Naive thymus-derived CD8-positive, alpha-beta T cell (primary cell): ENCODE measurements at places on chromosomes 6 and 20.
A peak's percentile ranks its signal among the peaks of the same experiment; 100 is the strongest.

DNA sequence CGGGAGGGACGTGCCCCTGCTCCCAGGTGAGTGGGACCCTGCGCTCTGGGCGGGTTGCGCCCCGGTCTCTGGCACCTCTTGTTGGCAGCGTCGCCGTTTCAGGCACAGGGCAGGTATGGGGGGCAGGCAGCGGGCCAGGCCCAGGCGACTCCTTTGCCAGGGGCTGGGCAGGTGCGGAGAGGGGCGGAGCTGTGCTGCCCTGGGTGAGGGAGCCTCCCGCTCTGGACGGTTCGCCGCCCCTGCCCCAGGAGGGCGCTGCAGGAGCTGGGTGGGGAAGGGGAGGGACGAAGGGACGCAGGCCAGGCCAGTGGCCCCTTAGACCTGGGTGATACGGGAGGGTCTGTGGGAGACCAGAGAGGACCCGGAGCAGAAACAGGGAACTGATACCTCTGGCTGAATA, 663.9 kb upstream of the DEFB115 start:
- DNase-seq: no peak

DNA sequence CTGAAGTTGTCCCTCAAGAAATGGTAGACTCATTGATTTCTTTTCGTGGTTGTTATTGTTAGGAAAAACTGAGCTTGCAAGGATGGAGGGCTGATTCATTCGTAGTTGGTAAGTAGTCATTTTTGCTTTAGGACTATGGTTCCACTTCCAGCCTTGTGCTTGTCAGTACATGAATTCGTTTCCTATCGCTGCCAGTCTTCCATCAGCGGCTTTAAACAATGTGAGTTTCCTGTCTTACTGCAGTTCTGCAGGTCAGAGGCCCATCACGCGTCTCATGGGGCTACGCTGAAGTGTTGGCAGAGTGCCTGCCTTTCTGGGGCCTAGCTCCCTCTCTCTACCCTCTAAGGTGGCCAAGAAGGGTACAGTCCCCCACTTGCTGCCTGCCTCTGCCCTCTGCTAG, 11.4 kb upstream of the MDFI start:
- DNase-seq: no peak

DNA sequence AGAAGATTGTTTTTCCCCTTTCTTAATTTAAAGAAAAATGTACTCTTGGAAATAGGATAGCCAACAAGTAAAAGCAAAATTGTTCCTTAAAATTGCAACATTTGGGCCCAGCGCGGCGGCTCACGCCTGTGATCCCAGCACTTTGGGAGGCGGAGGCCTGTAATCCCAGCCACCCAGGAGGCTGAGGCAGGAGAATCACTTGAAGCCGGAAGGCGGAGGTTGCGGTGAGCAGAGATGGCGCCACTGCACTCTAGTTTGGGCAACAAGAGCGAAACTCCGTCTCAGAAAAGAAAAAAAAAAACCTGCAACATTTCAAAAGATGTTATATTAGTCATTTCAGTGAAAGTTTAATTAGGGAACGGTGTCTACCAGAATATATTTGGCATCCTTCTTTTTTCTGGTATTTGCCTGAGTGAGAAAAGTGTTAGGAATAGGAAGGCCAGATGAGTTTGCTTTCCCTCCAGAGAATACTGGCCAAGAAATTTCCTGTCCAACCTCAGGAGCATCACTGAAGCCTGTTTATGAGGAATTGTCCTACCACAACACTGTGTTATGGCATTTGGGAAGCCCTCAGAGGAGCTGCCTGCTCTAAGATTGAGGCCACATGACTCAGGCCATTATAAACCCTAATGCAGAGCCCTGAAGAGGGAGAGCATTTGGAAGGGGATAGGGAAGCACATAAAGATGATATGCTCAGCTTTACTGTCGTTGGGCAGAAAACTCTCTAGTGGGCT, 1.2 kb upstream of the GJA1 start:
- DNase-seq: no peak

DNA sequence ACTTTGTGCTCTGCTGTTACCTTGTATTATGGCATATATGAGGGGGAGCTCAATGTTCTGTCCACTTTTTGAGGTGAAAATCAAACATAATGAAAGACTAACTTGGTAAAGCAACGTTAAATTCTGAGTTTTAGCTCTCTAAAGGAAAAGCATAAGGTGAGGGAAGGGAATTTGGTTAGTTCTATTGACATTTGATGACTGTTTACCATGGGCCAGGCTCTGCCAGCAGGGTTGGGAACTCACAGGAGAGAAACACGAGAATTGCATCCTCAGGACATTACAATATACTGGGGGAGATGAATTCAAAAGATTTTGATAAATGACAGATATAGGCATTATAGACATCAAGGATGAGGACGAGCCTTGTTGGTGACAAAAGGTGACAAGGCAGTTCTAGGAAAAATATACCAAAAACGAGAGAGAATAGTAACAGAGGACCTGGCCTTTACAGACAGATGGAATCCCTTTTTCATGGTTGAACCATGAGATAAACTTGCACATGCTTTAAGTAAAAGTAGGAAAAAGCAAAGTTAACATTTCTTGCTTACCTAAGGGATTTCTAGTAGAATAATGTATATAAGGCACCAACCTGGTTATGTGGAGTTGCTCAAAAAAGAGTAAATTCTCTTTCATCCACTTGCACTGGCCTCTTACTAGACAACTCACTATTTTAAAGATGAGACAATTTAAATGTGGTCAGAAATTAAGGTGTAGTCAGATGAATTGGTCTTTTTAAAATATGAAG, 191.4 kb downstream of the NKAIN2 start:
- no peak for DNase-seq

DNA sequence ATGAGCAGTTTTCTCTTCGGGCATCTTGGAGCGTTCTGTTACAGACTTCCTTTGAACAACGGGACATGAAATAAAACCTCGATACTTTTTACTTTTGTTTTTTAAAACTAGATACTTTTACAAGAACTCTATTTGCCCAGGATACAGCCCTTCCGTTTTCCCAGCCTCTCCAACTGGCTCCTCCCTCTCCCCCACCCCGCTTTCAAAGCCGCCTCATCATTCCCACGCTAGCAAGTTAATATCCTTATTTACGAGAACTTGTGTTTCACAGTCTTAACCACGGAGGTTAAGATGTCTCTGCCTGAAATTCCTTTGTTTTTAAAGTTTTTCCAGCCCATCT, 241 bp upstream of the CFAP206 start:
- DNase-seq: no peak

DNA sequence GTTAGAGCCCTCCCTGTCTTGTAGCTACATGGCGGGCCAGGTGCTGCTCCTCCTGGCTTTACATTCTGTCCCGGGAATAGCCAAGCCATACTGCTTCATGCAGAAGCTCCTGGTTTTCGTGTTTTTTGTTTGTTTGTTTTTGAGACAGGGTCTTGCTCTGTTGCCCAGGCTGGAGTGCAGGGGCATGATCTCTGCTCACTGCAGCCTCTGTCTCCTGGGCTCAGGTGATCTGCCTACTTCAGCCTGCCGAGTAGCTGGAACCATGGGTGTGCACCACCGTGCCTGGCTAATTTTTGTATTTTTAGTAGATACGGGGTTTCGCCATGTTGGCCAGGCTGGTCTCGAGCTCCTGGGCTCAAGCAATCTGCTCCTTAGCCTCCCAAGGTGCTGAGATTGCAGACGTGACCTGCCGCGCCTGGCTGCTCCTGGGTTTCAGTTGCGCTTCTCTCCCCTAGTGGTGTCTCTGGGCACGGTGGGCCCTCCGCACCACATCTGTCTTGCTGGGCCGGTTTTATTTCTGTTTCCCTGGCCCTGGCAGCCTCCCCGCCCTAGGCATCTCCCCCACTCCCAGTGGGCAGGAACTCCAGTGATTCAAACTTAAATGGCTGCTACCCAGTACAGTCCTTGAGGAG, 12.9 kb downstream of the CDYL start:
- DNase-seq: no peak

DNA sequence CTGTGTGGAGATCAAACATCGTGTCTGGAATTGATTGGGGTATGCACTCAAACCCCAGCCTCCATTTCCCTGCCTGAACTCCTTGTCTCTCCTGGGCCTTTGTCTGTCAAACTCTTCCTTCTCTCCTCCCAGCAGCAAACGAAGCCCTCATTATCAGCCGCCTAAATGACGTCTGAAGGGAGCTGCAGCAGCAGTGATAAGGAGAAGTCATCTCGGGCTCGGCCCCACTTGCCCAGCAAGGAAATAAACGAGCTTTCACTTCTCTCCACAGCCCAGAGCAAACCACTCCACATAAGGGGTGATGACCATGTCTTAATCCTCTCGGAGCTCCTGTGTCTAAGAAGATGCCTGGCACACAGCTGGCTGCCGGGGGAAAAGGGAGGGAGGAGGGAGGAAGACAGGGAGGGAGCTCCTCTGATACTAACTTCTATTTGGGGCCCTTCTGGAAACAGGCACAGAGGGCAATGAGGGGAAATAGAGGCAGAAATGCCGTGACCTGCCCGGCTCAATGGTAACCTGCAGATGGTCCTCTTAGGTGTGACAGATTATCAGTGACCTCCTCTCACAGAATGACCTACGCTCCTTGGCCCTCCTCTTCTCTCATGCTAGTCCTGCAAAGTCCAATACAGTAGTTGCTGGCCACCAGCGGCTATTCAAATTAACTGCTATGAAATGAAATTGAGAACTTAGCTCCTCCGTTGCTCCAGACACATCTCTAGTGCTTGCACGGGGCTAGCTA, 100.4 kb downstream of the PXDC1 start:
- no peak for DNase-seq

- DNase-seq: no peak
Observed at GRCh38 chr20:63243604-63244247, 8.0 kb downstream of the BIRC7 start.

GRCh38 chr20:32477594-32478512, 107.3 kb downstream of the NOL4L start:
- no peak for DNase-seq

DNA sequence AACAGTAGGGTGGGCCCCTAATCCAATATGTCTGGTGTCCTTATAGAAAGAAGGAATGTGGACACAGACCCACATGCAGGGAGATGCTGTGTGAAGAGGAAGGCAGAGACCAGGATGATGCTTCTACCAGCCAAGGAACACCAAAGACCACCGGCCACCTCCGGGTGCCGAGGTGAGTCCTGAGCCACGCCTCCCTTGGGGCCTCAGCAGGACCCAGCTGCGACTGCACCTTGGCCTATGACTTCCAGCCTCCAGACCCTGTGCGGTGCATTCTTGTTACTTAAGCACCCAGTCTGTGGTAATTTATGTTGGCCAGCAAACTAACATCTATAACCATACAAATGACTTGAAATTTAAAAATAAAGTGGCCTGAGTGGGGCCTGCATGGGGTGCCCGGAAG, 79.5 kb upstream of the QKI start:
- no peak for DNase-seq

GRCh38 chr20:3786665-3787323, at the start of gene CENPB:
Gene CENPB (minus strand): TSS chr20:3786740. CDS start chr20:3786483, 257 bp downstream.
- peak; percentile 79 for DNase-seq

- no peak for DNase-seq
Observed at GRCh38 chr6:33758815-33759216, 12.1 kb upstream of the IP6K3 start.

- DNase-seq: no peak
Observed at GRCh38 chr6:109795994-109796555, 105.0 kb downstream of the FIG4 start.

- no peak for DNase-seq
Observed at GRCh38 chr20:33009214-33010132, 2.0 kb downstream of the BPIFB2 start.

DNA sequence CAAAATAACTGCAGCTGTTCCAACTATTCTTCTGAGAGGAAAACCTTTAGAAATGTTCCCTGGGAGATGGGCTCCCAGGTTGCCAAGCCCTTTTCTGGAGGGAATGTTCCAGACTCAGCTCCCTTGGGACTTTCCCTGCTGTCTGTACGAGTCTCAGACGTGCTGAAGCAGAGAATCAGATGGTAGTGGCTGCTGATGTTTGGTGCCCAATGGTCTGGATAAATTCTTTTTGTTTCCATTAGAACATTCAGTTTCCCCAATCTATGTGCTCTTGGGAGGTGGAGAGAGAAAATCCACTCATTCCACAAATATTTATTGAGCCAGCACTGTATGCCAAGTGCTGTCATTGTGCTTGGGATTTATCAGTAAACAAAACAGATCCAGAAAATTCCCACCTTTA, 40.0 kb downstream of the SNHG17 start:
- no peak for DNase-seq

DNA sequence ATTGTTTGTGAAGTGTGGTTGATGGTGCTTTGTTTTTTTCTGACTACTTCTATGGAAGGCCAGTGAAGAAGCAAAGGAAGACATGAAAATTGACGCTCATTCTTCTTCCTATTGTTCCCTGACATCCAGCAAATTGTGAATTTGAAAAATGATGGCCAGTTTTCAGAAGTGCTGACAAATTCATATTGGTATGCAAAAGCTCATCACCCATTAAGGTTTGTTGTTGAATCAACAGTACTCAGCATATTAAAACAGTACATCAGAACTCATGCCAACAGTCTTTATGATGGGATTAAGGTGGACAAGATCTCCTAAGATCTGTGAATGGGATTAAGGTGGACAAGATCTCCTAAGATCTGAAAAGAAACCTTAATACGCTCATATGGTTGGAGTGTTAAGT, 1.0 kb upstream of the MTG2 start:
- DNase-seq: no peak

GRCh38 chr20:14055127-14055742, 59.9 kb downstream of the MACROD2 start:
- no peak for DNase-seq

DNA sequence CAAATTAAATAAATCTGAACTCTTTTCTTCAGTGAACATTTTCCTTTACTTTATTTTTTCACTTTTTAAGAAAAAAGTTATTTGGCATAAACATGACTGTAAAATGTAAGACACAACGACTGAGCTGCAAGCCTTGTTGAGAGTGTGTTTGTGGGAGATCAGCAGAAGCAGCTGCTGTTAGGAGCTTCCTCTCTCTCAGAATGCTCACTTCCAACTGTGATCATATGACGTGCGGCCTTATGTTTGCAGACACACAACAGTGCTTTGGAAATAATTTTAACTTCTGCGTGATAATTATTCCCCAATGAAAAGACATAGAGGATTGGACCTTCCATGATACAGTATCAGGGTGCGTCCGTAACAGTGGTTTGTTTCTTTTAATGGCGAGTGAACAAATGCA, 104.0 kb downstream of the ARHGAP18 start:
- DNase-seq: no peak

DNA sequence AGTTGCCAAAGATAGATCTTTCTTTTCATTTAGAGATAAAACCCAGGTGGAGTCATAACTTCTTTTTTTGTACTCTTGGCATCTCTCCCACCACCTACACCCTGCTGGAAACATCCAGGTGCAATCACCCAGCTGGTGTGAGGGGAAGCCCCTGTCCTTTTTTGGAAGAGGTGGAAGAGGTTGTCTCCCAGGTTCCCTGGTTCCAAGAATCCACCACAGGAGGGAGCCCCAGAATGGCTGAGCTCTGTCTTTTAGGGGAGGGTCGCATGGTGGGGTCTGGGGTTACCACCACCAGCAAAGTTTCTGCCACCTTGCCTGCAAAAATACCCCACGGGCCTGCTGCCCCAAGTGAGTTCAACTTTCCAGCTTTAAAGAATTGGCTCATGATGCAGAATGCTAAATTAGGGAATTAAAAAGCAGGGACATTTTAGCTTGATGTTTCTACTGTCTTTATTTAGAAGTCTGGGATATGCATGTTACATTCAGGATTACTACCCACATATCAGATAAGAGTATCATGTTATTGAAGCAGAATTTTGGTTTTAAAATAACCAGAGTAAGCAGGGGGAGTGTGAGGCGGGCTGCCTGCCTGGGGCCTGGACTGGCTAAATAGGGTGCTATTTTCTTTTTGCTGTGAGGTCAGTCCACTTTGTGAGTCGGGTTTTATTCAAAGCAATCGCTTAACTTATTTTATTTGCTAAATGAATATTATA, 11.0 kb downstream of the SMOC2 start:
- no peak for DNase-seq
